Central memory CD4-positive, alpha-beta T cell (primary cell): ENCODE measurements at places on chromosomes 2 and 18.

DNA sequence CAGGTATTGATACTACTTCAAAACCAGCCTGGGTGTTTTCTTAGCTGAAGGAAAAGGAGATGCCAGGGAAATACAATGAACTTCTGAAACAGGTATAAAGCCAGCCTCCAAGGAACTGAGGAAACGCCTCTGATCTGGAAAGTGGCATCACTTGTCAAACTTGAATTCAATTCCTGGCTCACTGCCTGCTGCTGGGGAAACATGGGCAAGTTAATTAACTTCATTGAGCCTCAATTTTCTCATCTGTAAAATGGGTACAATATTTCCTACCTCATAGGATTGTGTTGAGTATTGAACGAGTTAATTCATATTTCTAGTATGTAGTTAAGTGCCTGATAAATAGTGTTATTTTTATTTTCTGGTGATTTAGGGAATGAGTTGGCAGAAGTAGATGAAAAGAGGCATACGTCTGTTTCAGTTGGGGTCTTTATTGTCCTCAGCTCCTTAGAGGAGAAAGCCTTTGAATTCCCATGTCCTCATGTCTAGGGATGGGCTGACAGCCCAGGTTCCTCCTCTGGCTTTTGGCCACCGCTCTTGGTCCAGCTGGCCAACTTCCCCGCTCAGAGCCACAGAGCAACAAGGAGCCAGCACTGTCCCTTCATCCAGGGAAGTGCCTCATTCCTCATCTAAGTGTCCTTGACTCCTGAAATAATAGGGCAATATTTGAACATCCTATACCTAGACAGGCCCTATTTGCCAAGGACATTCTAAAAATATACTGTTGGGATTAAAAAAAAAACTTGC lies 210.5 kb upstream of the GATA6 start:
- DNase-seq: no peak

GRCh38 chr2:204966245-204966644 lies 421.0 kb downstream of the PARD3B start:
- no peak for DNase-seq

DNA sequence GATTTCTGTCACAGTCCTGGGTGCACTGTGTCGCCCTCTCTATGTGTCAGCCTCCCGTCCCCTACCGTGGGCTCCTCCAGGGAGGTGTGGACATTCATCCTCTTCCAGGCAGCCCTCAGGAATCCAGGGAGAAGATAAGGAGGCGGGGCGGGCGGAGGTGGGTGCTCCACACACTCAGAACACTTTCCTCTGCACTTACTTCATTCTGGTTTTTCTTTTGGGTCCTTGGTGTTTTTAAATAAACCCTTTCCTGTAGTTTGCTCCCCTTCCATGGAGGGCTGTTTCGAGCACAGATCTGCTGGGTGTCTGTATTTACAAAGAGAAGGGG lies 183.9 kb downstream of the FAM210A start:
- no peak for DNase-seq

DNA sequence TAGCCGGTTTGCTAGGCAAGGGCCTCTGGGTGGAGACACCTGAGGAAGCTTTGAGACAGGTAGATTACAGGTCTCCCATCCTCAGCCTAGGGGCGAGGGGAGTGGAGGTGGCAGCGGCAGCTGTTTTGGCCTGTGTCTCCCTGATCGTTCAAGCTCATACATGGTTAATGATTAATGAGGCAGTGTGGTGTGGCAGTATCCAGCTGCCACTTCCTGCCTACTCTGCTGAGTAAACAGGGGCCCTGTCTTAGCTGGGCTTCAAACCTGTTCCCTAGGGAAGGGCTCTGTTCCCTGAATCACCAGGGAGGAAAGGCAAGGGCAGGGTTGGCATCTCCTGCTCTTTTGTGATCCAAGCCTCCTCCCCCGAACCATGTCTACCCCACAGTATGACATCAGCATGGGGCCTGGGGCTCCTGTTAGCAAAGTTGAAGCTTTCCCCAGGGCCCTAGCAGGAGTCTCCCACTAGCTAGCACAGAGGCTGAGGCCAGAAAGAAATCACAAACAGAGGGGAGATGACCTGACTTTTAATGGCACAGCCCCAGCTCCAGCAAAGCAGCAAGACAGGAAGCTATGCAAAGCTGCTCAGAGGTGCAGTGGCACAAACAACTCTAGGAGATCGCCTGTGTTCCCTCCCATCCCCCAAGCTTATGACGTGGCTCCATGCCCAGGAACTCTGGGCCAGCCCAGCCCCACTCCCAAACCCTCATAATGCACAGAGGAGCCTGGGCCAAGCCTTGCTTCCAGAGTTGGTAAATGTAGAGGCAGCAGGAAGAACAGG lies 3.7 kb upstream of the TUBA4B start:
- DNase-seq: peak; percentile 57

DNA sequence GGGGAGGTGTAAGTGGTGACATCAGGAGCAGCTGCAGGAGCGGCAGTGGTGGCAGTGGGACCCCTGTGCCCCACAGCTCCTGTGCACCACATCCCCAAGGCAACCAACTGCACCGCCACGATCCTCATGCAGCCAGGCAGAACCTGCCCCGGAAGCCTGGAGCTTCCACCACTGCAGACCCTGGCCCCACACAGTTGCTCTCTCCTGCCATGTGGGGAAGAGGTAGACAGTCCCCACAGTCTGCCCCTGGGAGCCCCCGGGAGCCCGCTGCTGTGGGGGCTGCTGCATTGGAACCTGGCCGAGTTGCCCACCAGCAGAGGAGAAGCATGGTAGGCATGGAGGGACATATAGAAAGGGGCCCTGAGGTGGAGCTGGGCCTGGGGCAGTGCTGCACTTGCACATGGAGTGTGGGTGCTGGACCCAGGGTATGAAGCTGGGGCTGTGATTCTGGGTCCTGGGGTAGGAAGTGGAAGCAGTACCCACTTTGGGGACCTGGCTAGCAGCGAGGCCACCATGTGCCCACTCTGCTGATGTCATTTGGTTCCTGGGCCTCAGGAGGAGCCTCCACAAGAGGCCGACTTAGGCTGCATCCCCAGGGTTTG lies 623.3 kb upstream of the LRRTM4 start:
- DNase-seq: no peak

DNA sequence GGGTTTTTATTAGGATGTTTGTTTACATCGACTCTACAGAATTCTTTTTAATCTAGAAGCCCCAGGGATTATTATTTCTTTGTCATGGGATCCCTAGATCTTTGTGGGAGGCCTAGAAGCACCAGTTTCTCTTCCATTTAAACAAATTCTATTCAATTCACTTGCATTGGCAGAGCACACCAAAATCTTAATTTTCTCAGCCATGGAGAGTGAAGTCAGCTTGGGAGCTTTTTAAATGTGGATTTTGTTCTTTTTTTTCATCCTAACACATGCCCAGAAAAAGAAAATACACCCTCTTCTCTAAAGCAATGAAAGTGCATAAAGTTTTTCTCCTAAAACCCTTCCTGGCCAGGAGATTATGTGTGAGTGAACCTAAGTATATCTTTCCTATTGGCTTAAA lies 38.5 kb downstream of the CDCA7 start:
- no peak for DNase-seq

DNA sequence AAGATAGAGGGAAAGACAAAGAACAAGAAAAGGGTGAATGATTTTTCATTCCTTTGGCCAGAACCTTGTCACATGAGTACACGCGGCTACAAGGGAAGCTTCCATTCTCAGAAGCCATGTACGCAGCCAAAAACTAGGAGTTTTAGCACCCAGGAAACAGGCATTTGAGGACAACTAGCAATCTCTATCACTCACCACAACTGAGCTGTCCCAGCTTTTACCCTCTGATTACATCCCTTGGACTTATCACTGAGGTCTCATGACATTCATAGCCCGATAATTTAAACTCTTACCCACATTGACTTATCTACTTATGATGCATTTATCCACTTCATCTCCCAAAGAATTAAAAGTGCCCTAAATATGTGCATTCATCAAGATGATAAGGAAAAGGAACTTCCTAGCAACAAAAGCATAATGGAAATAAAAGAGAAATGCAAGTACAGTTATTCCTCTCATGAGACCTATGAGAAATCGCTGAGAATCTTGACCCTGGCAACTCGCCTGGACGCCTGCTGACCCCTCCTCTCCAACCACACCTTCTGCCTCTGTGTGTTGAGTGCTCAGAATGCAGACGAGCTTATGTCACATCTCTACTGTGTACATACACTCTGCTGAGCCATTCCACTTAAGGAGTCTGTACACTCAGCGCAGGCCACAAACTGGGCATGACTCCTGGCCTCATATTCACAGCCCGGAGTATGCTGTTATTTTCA lies 28.7 kb upstream of the MFSD6 start:
- DNase-seq: no peak

GRCh38 chr2:232085164-232085563 lies 123.7 kb downstream of the DIS3L2 start:
- DNase-seq: no peak

- no peak for DNase-seq
Observed at GRCh38 chr18:35392375-35392774, 15.2 kb upstream of the ZNF396 start.

DNA sequence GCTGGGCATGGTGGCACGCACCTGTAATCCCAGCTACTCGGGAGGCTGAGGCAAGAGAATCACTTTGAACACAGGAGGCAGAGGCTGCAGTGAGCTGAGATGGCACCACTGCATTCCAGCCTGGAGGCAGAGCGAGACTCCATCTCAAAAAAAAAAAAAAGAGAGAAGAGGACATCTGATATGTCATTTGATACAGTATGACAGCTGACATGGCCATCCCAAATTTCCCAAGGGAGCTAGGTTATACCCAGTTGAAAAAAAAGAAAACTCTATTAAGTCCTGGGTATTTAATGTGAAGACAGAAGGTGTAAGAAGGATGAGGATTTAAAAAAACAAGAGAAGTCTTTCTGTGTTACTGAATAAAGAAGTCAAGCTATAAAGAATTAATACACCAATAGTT lies 23.3 kb downstream of the CLASP1 start:
- no peak for DNase-seq

DNA sequence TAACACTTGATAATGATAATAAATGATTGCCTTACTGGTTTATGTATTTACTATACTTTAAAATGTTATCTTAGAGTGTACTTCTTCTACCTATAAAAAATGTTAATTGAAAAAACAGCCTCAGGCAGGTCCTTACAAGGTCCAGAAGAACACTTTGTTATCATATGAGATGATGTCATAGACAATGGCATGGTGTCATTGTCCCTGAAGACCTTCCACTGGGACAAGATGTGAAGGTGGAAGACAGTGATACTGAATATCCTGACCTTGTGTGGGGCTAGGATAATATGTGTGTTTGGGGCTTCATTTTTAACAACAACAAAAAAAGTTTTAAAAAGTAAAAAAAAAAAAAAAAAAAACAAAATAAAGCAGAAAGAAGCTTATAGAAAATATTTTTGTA lies 342.2 kb upstream of the KYNU start:
- no peak for DNase-seq

DNA sequence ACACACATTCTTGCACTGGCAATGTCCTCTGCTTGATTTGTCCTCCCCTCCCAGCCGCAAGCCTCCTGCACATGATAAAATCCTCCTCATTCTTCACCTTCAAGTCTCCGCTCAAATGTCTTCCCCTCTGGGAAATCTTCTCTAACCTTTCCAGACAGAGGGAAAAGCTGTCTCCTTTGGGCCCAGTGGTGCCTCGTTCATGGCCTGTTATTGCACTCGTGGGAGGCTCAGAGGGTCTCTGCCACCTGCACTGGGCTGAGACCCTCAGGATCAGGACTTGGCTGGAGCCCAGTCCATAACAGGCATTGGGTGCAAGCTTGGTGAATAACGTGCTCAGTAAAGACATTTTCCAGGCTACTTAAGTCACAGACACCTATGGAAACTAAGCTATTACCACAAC lies 68.6 kb downstream of the PTGR3 start:
- no peak for DNase-seq

DNA sequence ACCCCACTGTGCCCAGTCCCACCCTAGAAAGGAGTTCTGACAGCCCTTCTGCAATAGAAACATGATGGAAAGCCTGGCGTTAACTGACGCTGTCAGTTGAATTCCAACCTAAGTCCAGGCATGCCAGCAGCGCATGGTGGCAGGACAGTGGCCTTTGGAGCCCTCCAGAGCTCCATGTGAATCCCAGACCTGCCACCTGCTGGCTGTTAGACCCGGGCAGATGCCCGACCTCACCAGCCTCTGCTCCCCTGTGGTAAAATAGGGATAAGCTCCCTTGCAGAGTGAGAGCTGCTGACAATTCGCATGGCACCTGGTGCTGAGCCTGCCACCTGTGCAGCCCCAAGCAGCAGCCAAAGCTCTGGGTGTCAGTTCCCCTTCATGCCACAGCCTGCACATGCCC lies 138.6 kb downstream of the LOXHD1 start:
- DNase-seq: no peak

GRCh38 chr2:237733677-237734300 lies 64.8 kb upstream of the RBM44 start:
- DNase-seq: no peak

GRCh38 chr2:219123356-219124135 lies 37.1 kb downstream of the NHEJ1 start:
- no peak for DNase-seq

GRCh38 chr2:133425612-133426011 lies 142.7 kb downstream of the NCKAP5 start:
- no peak for DNase-seq

- DNase-seq: no peak
Observed at GRCh38 chr2:118296663-118297062, 208.4 kb downstream of the INSIG2 start.

GRCh38 chr2:144943293-144943941 lies 423.5 kb upstream of the ZEB2 start:
- no peak for DNase-seq

GRCh38 chr2:8872821-8873432 lies 35.5 kb upstream of the KIDINS220 start:
- no peak for DNase-seq

DNA sequence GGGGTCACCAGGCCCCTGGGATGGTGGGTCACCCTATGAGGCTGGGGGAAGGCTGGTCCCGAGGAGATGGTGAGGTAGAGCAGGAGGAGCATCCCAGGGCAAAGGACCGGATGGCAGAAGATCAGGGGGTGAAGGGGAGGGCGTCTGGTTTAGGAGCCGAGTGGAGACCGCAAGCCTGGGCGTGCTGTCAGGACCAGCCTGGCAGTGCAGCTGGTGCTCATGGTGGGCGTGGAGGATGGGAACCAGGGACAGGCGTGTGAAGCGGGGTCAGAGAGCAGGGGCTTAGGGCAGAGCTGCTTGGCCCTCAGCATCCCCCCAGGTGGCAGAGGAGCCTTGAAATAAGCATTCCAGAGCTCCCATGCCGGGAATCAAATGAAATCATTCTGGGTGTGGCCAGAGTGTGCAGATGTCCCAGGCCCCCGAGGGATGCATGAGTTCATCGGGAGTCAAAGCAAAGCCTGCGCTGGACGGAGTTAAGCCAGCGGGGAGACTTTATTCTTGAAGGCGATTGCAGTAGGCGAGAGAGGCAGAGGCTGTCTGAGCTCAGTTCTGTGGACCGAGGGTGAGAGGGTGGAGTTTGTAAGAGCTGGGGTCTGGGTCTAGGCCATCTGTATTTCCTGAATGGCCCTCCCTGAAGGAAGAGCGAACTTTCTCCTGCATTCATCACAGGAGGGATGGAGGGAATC lies 33.1 kb upstream of the MBP start:
- DNase-seq: no peak

DNA sequence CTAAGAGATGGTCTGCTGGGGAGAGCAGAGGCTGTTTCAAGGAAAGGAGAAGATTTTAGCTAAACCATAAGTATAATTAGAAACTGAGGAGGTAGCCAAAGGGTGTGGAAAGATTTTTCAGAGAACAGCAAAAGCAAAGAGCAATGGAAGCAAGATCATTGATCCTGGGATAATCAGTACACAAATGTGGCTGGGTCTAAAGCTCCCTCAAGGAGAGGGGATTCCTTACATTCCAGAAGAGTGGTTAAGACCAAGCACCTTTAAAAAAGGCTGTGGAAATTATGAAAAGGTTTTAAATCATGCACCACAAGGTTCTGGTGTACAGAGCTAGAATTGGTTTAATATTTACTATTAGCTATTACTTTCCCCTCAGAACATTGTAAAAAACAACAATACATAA lies 246.0 kb upstream of the UBE2E3 start:
- no peak for DNase-seq
